ENCODE measurements at places on chromosomes 16 and 17. TPM values are rescaled to one million over a fixed set of nuclear protein-coding genes. Genes with fewer than 3 reads are reported as not detected.

ACSM2A gene
- 0.47 TPM for total RNA-seq

GRCh38 chr16:3578121-3578520 lies 918 bp upstream of the NLRC3 start:
- peak; percentile 62 for DNase-seq

AATK gene
- total RNA-seq, result 11.1 TPM

GP2 gene
- total RNA-seq, result not detected

All from T-cell (primary cell).